ENCODE measurements at places on chromosomes 7 and 10.
A peak's percentile ranks its signal among the peaks of the same experiment; 100 is the strongest.

GRCh38 chr7:49324707-49325106, 400.4 kb downstream of the CDC14C start:
- DNase-seq: no peak

GRCh38 chr10:4916086-4916716, 47.0 kb upstream of the AKR1C1 start:
- DNase-seq: no peak

DNA sequence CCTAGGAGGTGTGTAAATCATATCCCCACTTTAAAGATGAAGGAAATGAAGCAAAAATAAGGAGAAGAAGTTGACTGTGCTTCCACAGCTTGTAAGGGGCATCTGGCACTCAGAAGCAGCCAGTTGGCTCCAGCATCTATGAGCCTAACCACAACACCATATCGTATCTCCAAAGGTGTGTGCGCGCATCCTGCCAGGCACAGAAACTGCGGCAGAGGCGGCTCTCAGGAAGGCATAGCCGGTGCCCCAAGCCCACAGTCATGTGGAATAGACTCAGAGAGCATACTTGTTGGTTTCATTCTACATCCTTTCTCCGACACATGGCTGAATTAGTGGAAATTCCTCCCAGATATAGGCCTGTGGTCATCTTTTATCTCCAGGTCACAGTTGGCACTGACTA, 423.9 kb downstream of the CALN1 start:
- no peak for DNase-seq

- peak; percentile 11 for DNase-seq
These were observed 33.0 kb upstream of the PLXNA4 start for GRCh38 chr7:132609222-132609621.

GRCh38 chr7:139328375-139328774, 12.8 kb upstream of the FMC1 start:
- peak; percentile 89 for DNase-seq
